ENCODE measurements at places on chromosomes 7 and 10. TPM values are rescaled to one million over a fixed set of nuclear protein-coding genes. Genes with fewer than 3 reads are reported as not detected.

- no peak for DNase-seq
These were observed 116.6 kb downstream of the INPP5A start for GRCh38 chr10:132654121-132654571.

DNA sequence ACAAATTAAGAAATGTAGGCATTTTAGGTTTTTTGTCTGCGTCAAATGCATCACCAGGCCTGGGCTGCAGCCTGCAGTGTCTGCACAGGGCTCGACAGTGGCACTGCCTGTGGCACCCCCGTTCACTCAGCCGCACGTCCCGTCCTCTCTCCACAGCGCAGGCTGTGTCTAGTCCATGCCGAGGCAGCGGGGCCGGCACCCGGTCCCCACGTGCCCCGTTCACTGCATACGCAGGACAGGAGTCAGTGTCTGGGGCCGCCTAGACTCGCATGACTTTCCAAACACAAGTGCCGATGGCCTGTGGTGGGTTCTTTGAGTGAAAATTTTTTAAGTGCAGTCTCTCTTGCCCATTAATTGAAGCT lies 446.4 kb downstream of the PTPRN2 start:
- no peak for DNase-seq

- DNase-seq: no peak
These were observed 8.8 kb upstream of the VIPR2 start for GRCh38 chr7:159153511-159153910.

- DNase-seq: peak; percentile 80
These were observed 107.2 kb downstream of the EPC1 start for GRCh38 chr10:32239769-32240168.

DNA sequence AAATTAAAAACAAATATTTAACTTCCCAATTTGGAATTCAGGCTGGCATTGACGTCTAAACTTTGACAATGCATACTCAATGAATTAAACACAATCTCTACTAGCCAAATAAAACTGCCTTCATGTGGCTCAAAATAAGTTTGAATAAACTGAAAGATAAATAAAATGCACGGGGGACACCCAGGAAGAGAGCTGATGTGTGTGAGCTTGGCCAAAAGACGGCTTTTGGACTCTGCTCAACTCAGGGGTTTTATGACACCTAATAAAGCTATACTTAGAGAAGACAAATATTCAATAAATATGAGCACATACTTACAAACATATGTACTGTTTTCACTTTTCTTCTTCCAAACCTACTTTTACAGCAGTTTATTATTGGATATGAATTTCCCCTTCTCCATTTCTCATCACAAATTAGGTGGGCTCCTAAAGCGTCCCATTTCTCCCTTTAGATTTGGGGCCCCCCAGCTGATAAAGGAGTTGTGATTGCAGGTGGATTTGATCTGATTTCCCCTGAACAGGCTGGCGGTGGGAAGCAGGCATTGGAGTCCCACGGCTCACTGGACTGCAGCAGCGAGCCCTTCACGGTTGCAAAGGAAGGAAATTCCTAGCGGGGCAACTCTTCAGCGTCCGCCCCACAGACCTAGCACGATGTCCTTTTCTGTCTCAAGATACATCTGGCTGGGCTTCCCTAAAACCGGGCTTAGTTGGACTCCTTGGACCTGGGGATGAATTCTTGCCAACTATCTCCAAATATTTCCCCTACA lies 79.6 kb downstream of the INSIG1 start:
- DNase-seq: no peak

DNA sequence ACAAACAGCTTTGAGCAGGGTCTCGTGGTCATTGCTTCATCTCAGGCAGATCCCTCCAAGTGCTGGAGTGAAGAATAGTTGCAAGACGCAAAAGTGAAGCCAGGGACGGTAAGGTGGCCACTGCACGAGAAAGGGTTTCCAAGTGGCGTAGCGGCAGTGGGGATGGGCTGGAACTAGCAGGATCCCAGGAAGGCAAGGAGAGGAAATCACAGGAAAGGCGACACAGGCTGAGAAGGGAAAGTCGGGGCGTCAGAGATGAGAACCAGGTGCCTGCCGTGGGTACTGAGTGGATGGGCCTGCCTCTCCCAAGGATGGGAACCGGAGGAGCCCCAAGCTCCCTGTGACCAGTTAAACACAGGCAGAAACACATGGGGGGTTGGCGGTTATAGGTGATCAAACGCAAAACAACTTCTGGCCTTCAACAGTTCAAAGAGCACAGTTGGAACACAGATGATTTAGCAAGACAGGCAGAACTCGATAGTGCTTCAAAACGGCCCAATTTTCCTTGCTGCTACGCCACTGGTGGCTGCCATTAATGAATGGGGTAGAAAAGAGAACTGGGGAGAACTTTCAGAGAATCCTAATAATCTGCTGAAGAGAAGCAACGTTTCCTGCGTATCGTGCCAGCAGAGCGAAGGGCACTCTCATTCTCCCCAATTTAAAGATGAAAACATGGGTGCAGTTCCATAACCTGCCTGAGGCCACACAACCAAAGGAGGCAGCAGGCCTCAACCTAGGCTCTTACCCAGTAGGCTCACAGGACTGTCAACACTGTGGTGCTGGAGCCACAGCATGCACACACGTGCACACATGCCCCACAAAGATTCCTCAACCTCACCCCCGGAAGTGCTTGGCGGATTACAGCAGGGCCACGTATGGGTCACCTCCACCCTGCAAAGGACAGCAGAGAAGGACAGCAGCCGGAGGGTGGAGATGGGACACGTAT lies 61.9 kb downstream of the MAD1L1 start:
- no peak for DNase-seq

DNA sequence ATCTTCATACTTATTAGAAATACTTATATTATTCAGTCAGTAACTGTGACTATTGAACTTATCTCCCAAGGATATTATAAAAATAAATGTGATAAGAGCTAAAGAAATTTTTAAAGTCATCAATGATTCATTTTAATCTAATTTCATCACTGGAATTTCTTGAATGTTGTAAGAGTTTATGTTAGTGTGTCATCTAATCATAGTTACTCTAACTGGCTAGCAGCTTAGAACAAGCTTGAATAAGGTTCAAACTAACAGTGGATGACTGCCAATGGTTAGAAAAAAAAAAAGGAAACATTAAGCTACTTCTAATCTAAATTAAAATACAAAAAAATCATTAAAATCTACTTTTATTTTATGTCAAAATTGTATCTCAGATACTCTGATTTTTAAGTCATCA lies 1066.3 kb downstream of the CNTNAP2 start:
- peak; percentile 53 for DNase-seq

GRCh38 chr7:50857804-50858489 lies 75.3 kb upstream of the GRB10 start:
- no peak for DNase-seq

DNA sequence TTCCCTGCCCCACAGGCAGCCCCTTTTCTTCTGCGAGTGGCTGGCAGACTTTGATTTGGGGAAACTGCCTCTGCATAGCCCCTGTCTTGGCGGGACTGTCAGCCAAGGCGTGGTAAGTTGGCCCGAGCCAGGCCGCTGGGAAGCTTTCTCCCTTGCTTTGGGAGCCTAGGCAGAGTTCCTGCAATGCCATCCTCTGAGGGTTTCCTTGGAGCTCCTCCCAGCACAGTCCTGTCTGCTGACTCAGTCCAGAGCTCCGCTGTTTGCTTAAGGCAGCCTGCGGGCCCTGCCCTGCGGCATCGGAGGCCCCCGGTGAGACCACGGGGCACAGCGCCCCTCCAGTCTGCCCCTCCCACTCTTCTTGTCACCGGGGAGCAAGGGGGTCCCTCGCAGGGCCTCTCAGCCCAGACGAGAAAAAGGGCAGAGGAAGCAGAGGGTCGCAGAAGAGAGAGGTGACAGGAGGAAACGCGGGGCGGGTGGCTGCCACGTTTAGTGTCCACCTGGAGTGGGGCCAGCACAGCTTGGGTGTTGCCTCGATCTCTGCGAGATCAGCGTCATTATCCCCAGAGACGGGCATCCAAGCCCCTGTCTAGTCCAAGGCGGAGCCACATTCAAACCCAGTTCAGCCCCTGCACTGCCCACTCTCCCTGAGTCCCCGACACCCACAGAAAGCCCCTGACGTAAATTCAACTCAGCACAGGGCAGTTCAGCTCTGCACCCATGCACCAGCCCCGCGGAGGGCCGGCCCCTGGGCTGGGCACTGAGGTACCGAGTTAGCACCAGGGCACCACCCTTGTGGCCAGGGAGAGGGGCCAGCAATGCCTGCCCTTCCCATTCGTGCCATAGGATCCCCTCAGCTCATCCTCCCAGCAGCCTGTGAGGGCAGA lies 59.0 kb upstream of the CHST15 start:
- peak; percentile 82 for DNase-seq

- DNase-seq: no peak
These were observed 95.8 kb upstream of the SH2B2 start for GRCh38 chr7:102190776-102191350.

GRCh38 chr7:34759477-34760125 lies 101.6 kb downstream of the NPSR1 start:
- peak; percentile 44 for DNase-seq

GRCh38 chr10:3525832-3526449 lies 259.1 kb downstream of the KLF6 start:
- peak; percentile 99 for DNase-seq

- peak; percentile 53 for DNase-seq
These were observed 38.4 kb downstream of the DIP2C start for GRCh38 chr10:650886-651615.

GRCh38 chr7:148108381-148108780 lies 482.2 kb upstream of the C7orf33 start:
- DNase-seq: no peak

DNA sequence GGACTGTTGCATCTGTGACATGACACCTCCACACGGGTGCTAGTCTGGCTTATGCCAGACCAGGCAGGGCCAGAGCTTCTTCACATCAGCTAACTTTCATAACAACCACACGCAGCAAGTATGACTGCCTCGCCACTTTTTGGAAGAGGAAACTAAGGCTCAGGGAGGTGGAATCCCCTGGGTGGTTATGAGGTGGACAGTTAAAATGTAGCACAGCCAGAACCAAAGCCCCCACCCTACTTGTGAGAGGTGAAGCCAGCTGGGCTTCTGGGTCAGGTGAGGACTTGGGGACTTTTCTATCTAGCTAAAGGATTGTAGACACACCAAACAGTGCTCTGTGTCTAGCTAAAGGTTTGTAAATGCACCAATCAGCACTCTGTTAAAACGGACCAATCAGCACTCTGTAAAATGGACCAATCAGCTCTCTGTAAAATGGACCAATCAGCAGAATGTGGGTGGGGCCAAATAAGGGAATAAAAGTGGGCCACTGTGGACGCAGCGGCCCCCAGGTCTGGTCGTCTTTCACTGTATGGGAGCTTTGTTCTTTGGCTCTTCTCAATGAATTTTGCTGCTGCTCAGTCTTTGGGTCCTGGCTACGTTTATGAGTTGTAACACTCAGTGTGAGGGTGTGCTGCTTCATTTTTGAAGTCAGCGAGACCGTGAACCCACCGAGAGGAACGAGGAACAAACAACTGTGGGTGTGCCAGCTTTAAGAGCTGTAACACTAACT lies 171.0 kb downstream of the PTPN20 start:
- DNase-seq: no peak

The FFAR4 gene
- not detected for total RNA-seq

The KLF14 gene
- total RNA-seq: under 0.01 TPM

The CAV2 gene
- total RNA-seq: 60.1 TPM

The CNNM1 gene
- total RNA-seq: 0.66 TPM

The TCERG1L gene
- not detected for total RNA-seq

The GSTO1 gene
- 151 TPM for total RNA-seq

The HIPK2 gene
- total RNA-seq: 9.2 TPM

The FERD3L gene
- total RNA-seq: not detected

The TDRD1 gene
- total RNA-seq: not detected

The OPN1SW gene
- not detected for total RNA-seq
